ENCODE measurements at places on chromosomes 5 and 9.

- DNase-seq, result no peak
These were observed 22.6 kb upstream of the PHF19 start for GRCh38 chr9:120899490-120900068.

DNA sequence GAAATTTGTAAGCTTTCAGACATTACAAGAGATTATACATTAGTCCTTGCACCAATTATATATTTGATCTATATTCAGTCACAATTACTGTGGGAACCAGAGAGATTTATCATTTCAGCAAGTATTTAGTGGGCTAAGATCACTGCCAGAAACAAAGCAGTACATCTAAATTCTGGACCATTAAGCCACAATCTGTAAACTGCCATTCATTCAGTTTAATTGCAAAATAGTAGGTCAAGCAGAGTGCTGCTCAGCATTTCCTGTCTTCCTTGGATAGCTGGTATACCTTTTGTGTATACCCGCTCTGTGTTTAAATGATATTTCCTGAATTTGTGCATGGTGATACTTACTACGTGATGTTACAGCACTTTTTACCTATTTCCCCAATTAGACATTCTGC is 42.6 kb downstream of the CDH10 start:
- DNase-seq, result no peak

- no peak for DNase-seq
These were observed 23.7 kb downstream of the ACER2 start for GRCh38 chr9:19432473-19432872.

DNA sequence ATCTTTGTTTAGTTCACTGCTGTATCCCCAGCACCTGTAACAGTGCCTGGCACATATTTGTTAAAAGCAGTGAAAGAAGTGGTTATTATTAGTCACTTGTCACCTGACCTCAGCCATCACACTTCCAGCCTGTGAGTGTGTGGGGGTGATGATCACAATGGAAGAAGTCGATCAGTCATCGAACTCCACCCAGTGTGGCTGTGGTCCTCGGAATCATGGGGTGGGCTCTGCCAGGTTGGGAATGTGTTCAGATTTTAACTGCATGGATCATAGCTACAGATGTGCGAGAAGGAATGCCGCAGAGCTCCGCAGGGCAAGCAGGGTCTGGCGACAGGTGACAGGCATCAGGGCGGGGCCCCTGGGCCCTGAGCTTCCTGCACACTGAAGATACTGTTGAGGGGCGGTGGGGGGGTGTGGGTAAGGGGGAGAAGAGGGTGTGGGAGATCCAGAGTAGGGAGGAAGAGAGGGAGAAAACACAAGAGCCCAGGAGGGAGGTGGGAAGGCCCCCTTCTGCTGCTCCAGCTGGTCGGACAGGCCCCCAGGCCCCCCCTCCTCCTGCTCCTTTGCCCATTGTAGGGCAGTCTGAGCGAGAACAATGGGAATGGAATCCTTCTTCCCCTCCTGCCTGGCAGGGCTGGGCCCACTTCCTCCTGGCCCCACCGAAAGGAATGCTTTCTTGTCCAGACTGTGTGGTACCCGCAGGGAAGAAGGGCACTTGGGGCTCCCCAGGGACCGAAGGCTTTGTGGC is 89.6 kb downstream of the SPRY4 start:
- no peak for DNase-seq

GRCh38 chr9:38026840-38027527 is 42.0 kb downstream of the SHB start:
- no peak for DNase-seq

DNA sequence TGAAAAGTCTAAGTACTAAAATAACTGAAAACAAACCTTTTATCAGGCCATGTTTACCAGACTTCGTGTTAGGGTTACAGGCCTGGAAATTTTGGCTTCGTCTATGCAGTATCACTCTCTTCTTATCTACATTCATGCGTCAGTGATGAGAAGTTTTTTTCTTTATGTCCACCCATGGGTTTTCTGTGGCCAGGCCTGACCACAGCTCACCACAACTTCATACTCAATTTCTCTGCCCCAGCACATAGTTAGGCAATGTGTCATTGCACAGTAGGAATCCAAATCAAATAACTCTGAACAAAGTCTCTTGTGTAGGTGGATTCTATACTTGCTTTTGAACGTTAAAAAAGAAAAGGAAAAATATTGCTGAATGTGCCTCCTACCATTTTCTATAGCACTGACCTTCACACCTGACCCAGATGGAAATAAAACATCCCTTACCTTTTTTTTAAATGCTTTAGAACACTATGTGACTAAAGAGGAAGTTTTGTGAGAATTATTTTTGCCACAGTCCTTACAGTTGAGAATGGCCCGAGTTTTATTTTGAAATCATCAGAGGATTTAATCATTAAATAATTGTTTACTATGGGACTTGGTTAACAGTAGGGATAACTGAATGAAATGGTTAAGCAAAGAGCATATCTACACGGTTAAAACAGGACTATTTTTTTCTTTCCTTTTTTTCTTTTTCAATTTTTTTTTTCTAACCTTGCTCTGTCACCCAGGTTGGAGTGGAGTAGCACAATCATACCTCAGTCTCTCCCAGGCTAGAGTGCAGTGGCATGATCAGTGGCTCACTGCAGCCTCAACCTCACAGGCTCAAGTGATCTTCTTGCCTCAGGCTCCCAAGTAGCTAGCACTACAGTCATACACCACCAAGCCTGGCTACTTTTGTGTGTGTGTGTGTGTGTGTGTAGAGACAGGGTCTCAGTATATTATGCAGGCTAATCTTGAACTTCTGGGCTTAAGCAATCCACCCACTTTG is 1247.0 kb upstream of the ACO1 start:
- DNase-seq, result no peak

- DNase-seq, result no peak
These were observed 291.2 kb downstream of the IRX1 start for GRCh38 chr5:3886524-3887451.

- no peak for DNase-seq
These were observed 14.3 kb downstream of the ATG10 start for GRCh38 chr5:81986126-81986525.

GRCh38 chr5:14935341-14935740 is 63.8 kb upstream of the ANKH start:
- no peak for DNase-seq

DNA sequence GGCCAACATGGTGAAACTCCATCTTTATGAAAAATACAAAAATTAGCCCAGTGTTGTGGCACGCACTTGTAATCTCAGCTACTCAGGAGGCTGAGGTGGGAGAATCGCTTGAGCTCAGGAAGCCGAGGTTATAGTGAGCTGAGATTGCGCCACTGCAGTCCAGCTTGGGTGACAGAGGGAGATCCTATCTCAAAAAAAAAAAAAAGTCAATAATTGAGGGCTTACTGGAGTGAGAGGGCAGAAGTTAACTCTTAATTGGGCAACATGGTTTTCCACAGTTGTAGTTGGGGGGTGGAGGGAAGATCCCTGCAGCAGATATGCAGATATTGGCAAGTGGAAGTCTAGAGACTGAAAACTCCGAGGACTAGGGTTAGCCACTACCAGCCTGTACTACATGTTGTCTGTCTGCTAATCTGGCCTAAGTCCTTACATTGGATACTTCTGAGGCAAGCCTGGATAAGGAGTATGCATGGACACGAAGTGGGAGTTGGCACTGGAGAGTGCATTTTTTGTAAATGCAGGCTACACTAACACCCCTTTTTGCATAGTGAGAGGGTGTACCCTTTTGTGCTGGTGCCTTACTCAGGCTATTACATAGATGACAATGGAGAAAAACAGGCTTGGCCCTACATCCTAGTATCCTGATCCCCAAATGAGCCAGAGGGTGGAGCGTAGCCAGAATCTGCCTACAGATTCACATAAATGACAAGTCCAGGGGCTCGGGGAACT is 89.0 kb upstream of the NIPBL start:
- DNase-seq, result no peak

DNA sequence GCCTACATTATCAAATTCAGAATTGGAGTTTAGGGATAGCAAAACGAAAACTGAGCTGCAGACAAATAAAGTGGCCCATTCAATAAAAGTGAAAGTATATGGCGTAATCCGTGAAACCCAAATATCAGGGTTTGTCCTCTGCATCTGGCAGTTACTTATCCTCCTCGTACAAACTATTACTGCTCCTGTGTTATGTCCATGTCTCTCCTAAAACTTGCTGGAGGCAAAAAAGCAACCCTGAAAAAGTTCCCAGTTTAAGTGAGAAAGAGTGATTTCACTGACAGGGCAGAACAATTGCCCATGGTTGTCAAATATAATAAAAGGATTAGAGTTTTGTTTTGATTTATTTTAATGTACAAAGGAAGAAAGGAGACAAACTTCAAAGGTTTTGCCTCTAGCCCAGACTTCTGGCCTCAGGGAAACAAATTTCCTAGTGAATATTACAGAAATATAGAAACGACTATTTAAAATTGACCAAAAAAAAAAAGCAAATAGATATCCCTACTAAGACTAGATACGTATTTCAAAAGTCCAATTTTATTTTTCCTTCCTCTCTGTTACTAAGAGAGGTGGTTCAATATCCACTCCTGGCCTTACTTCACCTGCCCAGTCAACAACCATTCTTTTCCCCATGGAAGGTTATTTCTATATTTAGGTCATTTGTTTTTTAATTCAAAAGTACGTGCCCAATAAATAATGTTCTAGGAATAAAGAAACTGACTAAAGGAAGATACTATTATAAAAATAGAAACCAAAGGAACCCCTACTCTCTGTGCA is 50.0 kb downstream of the NFIB start:
- DNase-seq, result no peak

DNA sequence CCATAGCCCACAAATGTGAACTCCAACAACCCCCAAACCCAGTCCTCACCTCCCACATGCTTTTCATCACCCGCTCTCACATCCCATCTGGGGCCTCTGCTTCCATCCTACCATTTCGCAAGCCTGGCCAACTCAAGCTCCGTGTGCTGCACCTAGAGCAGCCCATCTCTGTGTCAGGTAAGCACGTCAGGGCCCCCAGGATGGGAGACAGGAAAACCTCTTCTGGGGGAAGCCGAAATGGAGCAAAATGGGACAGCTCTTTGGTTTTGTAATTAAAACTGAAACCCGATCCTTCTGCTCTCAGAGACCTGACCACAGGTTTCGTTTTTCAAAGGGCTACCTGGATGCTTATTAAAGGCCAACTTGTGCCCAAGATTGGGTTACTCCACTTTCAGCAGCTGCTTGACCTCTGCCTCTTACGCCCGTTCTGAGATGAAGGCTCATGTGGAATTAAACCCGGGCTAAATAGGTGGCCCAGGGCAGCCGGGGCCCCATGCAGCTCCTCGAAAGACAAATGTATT is 287.7 kb downstream of the SLIT3 start:
- DNase-seq, result no peak

DNA sequence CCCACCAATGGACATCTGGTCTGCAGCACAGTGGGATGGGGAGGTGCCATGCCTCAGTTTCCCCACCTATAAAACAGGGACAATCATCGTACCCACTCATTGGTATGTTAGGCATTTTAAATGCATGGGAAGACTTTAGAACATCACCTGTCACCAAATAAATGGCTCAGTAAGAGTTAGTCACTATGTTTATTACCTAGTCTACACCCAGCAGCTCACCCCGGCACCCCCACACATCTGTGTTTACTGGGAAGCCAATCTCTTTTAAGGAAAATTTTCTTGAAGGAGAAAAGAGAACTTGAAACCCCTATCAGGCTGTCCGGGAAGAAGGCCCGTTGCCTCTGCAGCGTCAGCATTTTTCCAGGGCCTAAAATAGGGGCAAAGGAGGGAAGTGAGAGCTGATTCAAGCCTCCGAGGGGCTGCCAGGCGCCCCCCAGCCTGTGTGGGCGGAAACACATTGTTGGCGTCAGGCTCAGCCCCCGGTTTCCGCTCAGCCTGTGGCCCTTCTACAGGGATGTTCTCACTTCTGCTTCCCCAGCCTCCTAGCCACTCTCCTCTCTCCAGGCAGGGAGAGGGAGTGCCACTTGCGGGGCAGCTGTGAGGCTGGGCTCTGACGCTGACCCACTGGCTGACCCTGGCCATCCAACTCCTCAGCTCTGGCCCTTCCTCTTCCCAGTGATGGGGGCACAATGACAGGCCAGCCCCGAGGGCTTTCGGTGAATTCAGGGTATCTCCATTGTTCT is 4.6 kb downstream of the CSF1R start:
- DNase-seq, result peak; percentile 15

GRCh38 chr9:133605856-133606707 is 3.1 kb downstream of the FAM163B start:
- no peak for DNase-seq

DNA sequence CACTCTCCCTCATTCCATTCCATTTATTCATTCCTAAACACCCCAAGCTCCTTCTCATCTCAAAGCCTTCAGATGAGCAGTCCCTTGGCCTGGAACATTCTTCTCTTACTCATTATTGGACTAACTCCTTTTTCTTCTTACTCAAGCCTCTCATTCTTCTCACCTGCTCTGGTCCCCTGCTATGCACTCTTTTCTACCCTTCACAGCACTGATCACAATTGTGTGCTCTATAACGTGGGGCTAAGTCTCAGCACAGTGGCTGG is 212.4 kb downstream of the MAPKAP1 start:
- DNase-seq, result no peak

- DNase-seq, result no peak
These were observed 24.2 kb upstream of the KIF12 start for GRCh38 chr9:114123031-114123977.

- peak; percentile 75 for DNase-seq
These were observed 546 bp downstream of the DNAJB5 start for GRCh38 chr9:34989946-34990635.

DNA sequence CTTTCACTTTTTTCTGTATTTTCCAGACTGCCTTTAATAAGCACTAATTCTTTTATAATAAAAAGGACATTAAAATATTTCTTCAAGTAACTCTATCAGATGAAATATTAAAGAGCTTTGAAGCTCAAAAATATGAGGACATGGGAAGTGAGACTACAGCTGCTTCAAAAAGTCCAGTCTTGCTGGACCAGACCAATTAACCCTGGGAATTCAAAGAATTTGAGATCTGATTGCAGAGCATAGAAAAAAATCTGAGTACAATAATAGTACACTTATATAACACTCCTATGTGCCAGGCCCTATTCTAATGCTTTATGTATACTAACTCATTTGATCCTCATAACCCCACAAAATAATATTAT is 9.8 kb downstream of the TMEM245 start:
- no peak for DNase-seq

DNA sequence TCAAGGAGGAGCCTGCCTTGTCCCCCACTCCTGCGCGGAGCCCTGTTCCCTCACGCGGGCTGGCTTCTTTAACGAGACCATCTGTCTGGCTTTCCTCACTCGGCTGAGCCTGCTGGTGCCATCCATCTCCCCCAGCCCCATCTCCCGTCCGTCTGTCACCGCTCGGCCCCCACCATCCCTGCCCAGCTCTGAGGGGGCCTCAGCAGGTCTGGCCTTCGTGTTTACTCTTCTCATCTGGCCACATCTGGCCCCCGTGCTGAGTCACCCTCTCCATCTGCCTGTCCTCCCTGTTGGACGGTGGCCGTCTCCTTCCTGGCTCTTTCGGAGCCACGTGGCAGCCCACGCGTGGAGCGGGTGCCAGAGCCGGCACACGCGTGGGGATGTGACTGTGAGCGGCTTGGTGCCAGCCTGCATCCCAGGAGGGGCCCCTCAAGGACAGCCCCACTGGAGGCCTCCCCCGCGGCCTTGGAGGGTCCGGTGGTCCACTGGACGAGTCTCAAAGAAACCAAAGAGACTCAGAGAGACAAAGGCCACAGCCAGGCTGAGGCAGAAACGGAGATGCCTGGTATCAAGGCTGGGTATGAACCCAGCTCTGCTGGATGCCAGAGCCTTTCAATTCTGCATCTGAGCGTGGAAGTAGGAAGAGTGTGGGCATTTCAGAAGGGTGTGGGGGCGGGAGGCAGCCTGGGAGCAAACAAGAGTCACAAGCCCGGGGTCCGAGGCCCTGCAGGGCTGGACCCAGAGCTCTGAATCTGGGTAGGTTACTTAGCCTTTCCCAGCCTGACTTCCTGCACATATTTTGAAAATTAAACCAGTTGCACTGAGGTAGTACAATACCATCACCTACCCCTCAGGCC is 76.7 kb upstream of the UNC5A start:
- DNase-seq, result no peak
